Stimulated activated CD4-positive, alpha-beta T cell treated with anti-CD3 and anti-CD28 coated beads, Interleukin-15, amount 100 ng/mL, for 1 hour (primary cell): ENCODE measurements at places on chromosomes 13 and 19.

DNA sequence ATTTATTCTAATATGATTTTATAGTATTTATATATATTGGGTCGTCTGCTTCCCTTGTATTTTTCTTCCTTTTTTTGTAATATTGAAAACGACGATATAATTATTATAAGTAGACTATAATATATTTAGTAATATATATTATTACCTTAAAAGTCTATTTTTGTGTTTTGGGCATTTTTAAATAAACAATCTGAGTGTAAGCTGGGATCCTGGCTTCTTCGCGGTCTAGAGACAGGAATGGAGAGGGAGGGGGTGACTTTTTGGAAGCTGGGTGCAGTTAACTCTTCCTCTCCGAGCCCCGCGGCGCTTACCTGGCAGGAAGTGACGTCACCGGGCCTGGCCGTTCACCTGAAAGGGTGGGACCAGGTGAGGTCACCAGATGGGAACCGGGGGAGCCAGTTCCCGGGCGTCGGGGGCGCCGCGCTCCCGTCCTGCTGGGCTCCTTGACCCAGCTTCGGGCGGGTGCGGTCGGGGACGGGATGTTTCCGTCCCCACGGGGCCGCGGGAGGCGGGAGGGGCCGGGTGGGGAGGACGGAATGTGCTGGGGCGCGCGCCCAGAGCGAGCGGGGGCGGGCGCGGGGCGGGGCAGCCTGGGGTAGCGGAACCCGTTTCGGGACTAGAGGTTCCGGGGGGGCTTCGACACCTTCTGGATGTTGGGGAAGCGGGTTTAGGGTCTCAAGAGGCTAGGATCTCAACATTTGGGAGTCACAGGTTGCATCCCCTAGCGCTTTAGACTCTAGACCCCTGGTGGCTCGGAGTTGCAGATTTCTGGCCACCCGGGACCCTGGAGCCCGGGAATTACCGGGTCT, 2.8 kb downstream of the ZFP36 start:
- peak; percentile 68 for DNase-seq

DNA sequence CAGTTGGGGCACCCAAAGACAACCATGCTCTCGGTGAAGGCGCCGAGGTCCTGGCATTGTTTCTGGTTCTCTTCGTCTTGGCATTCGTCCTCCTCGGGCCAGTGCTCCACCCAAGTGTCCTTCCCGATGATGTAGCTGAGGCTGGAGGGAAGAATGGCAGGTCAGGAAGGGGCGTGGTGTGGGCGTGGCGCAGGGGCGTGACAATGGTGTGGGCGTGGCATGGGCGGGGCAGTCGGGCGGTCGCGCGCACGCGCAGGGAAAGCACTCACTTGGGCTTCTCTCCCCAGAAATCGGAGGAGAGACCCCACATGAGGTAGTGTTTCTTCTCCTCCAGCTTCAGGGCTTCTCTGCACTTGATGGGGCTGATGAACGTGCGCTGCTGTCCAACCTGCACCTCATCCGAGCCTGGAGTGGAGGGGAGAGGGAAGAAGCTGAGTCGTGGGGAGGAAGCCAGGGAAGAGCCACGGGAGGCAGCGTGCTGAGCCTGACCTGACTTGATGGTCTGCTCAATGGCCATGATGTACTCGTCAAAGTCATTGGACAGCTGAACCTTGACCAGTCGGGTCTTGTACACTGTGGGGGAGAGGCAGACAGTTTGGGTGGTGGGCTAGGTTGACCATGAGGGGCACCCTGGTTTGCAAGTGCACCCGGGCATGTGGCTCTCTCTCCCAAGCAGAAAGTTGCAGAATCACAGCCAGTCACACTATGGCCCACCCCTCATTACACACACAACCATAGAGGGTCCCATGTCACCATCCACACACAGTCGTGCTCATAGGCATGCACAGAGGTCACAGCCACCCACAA, 8.1 kb upstream of the TNFSF14 start:
- DNase-seq, result no peak

GRCh38 chr19:23527797-23528196, 132.5 kb upstream of the ZNF91 start:
- DNase-seq, result no peak

- no peak for DNase-seq
Measured at GRCh38 chr13:95781016-95781415, 104.1 kb downstream of the DNAJC3 start.

DNA sequence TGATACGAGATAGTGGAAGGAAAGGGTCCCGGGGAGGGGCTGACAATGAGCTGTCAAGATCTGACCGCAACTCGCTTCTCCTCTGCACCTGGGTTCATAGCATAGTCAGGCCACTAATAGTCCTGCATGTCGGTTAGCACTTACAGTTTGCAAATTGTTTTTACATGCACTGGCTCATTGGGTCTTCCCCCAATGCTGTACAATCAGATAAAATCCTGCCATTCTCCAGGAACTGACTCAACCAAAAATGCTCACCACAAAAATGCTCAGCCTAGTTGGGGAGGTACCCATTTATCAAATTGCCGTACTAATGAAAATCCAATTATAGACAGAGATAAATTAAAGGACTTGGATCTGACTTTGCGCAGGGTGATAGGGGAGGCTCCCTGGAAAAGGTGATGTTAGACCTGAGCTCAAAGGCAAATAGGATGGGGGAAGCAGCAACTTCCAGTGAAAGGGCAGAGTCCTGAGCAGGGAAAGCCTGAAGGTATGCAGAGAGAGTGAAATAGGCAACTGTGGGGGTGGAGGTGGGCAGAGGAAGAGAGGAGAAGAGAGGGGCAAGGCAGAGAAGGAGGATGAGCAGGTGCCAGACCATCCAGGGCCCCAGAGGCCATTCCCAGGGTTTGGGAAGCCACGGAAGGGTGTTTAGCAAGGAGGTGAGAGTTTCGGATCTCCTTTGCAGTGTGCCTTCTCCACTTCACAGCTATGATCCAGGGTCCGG, 326.1 kb upstream of the TSHZ3 start:
- DNase-seq, result no peak

DNA sequence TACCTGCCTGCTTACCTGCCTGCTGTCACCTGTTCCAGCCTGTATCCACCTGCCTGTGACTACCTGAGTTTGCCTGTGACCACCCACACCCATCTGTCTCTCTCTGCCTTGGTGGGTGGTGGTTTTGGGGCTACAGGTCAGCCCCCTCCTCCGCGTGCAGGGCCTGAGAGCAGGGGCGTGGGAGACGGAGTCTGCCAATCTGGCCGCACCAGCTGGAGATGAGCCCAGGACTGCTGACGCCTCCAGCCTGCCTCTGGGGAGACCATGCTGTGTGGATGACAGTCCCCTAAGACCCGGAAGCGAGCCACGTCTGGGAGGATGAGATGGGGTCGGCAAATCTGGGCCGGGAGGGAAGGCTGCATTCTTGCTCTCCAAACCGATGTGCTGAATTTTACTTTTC, 15.9 kb upstream of the KCTD15 start:
- no peak for DNase-seq

GRCh38 chr19:10113964-10114650, 2.6 kb downstream of the P2RY11 start:
- no peak for DNase-seq

DNA sequence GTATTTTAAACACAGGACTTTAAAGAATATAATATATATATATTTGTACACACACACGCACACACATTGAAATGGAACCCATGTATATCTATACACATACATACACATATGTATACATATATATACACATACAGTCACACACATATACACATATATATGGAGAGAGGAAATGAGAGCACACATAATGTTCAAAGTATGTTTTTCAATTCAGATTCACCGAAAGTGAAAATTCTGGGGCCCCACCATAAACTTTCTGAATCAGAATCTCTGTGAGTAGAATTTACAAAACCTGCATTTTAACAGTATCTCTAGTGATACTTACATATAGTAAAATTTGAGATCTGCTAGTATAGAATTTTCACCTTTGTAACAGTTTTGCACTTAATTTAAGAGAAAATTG, 60.4 kb upstream of the OBI1 start:
- DNase-seq, result no peak

GRCh38 chr19:39969681-39970424, 1.1 kb upstream of the PSMC4 start:
- DNase-seq, result no peak

GRCh38 chr13:111390522-111391270, 70.3 kb downstream of the TEX29 start:
- DNase-seq, result no peak
